ENCODE measurements at places on chromosomes 6 and 20.

DNA sequence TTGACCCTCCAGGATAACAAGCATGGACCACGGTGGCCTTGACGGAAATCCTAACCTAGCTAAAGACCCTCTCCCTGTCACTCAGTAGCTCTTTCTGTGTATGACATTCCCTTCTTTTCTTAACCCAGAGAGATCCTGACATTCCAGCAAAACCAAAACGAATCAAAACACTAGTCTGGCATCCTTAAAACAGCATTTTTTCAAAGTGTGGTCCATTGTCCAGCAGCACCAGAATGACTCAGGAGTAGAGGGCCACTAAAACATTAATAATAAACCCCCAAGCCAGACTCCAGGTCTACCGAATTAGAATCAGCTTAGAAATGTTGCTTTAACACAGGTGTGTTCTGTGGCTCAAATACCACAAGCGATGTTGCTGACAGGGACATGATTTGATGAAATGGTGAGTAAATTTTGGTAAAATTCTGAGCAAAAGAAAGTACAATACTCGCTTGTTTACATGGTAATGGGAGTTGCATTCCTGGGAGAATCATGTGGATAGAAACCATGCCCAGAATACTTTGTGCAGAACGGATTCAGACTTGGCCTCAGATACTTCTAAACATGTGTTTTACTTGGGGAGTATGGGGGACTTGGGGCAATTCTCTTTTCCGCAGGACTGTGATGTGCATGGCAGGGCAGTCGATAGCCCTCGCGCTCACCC lies 174.2 kb upstream of the KCNG1 start:
- DNase-seq, result no peak

DNA sequence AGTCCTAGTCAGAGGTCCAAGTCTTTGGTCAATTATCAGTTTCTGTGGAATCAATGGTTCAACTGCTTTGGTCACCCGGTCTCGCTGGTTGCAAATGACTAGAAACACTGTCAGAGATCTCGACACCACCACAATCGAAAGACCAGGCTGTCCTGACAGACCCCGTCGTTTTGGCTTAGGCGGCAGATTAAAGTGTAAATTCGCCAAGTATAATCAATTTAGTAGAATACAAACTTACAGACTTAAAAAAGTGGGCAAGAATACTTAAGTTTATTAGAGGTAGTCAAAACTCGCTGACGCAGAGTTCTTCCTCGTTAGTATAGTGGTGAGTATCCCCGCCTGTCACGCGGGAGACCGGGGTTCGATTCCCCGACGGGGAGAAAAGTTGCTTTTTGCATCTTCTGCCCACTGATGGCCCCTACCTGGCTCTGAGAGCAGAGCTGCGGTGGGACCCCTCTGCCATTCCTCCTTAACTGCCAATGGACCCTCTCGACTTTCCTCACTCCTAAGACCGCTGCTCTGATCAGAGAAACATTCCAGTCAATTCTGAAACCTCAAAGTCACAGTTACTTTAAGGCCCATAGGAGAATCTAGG lies 30.6 kb upstream of the ZNF184 start:
- DNase-seq, result peak; percentile 68

- no peak for DNase-seq
Observed at GRCh38 chr6:72813807-72814596, 192.1 kb downstream of the KCNQ5 start.

DNA sequence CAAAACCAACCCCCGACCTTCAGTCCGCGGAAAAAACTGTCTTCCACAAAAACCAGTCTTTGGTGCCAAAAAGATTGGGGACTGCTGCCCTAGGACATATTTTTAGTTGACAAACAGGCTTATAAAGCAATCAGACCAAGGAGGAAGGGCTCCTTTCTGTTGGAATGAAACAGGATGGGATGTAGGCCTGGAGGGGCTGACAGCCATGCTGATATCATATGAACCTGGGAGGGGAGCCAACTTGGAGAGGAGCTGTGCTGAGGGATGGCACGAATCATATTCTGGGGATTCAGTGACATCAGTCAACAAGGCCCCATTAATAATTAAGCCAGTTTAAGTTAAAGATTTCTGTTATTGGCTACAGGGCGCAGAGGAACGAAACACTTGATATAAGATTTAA lies 225.4 kb upstream of the TSHZ2 start:
- DNase-seq, result no peak

DNA sequence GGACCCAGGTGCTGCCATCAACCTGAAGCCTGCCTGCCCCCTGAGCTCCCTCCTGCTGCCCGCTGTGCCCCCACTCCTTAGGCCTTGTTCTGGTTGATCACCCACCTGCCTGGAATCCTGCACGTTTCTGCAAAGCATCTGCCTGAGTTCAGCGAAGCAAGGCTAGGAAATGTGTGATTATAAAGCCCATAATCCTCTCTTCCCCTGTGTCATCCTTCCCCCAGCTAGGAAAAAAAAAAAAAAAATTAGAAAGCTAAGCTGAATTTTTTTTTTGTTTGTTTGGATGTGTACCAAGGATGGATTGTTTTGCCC lies 93.2 kb downstream of the FOXA2 start:
- no peak for DNase-seq

- no peak for DNase-seq
Observed at GRCh38 chr6:7671581-7671980, 54.3 kb upstream of the BMP6 start.

DNA sequence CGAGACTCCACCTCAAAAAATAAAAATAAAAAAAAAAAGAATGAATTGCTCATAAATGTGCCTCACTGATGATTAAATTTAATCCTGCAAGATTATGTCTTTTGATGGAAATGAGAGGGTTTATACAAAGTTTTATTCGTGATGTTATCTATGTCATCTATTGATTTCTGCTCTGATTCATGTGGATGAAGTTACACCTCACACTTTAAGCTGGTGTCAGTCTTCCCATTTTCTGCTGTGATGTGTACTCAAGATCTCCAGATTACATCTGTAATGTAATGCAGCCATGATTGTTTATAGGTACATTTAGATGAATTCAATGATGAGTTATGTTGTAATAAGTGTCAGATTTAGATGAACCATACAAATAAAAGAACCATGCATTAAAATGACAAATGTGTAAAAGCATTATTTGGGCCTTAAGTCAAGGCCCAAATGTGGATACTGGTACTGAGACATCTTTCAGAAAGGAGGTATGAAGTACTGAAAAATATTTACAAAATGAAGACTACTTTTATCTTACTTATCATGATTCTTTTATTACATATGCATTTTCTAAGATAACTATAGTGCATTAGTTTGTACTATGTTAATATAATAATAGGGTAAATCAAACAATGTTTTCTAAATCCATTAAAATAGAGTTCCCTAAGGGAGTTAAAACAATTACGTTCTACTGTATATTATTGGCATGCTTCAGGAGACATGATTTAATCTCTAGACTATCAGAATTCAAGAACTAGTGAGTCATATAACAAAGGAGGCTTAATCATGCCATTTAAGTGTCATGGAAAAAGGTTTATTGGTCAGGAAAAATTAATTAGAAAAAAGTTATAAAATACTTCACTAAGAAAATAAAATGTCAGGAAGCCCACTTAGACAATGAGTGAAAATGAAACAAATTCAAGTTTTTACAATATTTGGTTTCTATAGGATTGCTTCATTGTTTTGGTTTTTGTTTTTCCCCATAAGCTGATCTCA lies 34.5 kb downstream of the HCRTR2 start:
- no peak for DNase-seq

- no peak for DNase-seq
Observed at GRCh38 chr6:154504102-154504501, 6.4 kb downstream of the CNKSR3 start.

DNA sequence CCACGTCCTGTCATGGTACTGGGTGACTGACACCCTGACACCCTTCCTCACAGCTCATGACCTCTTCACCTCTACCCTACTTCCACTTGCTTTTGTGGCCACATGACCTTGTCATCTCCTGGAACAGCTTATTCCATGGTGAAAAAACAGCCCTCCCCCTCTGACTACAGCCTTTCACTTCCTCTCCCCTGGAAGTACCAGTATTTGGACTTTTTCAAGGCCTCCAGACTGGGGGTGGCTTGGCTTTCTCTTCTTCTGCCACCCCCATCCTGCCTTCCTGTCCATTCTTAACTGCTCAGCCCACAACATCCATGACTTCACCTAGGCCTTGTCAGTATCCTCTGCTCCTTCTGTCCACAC lies 168.4 kb downstream of the CARMIL1 start:
- DNase-seq, result no peak

DNA sequence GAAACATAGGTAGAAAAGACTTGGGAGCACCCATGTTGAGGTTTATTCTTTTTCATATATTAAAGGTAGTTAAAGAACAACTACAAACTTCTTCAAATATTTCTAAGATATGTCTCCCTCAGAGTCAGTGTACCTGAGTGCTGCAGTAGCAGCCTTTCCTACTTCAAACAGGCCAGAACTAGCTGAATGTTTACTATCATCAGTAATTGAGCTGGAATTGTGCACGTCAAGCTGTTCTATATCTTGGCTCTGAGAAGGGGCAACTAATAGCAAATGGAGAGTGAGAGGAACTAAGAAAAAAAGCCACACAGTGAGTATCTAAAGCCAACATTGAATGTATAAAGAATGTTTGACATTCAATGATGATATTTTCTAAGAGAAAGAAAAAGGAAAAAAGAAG lies 21.7 kb downstream of the MTCL3 start:
- DNase-seq, result no peak

DNA sequence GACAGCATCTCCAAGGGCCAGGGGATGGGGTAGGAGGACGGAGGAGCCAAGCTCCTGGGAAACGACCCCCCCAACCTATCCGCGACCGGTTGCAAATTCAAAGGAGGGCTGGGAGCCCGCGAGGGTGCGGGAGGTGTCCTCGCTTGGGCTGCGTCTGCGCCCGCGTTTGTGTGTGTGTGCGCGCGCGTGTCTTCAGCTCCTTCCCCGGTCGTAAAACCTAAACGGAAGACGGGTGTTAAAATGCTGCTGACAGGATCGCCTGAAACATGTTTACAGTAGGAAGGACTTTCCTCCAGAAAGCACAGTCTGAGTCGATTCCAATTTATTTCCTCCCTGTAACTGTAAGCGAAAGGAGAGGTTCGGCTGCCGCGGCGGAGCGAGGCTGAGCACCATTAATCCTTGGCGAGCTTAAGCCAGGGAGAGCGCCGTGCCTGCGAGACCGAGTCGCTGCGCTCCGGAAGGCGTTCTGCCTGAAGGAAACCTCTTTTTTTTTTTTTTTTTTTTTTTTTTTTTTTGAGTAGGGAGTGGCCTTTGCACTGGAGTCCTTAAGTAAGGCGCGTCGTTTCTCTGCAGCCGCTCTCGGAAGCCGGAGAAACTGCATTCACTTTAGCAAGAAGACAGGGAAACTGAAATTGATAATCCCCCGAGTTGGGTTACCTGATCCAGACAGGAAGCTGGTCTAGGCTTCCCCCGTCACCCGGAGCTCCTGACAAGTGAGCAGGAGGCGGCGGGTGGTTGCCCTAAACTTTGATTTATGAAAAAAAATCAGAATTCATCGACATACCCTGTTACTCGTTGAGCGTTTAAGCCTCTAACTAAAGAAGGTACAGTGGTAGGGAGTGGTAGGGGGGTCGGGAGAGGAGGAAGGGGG lies 4.8 kb upstream of the SOX4 start:
- no peak for DNase-seq

GRCh38 chr6:154503658-154504057 lies 6.8 kb downstream of the CNKSR3 start:
- no peak for DNase-seq

DNA sequence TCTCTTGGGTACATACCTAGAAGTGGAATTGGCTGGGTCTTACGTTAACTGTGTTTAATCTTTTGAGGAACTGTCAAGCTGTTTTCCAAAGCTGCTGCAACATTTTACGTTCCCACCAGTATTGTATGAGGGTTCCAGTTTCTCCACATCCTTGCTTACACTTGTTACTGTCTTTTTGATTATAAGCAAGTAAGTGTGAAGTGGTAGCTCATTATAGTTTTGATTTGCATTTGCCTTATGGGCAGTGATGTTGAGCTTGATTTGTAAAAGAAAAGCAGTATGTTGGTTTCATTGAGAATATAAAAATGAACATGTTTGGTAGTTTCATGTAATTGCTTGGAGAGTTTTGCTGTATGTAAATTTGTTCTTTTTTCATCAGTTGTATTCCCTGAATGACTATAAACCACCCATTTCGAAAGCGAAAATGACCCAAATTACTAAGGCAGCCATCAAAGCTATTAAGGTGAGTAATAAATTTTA lies 40.4 kb downstream of the SCAF8 start:
- no peak for DNase-seq

GRCh38 chr6:80249897-80250296 lies 143.4 kb downstream of the BCKDHB start:
- no peak for DNase-seq

GRCh38 chr20:45850926-45851325 lies 6.3 kb downstream of the ACOT8 start:
- DNase-seq, result no peak

DNA sequence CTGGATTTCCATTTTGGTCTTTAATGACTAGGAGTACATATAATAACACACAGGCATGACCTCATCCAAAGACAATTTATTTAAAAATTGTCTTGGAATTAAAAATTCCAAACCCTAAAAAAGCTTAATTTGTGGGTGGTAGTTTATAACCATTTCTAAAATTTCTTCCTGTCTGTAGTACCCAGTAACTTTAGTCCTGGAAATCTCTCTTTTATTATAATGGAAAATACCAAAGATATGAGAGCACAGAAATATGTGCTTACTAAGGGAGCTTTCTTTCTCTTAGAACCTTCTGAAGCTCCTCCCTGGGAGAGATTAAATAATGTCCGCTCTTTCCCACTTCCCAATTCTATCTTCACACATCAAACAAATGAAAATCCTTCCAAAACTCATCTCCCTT lies 70.5 kb upstream of the PRL start:
- no peak for DNase-seq

GRCh38 chr6:5084781-5085647 lies at the start of gene PPP1R3G:
Gene PPP1R3G, plus strand, starts transcription at chr6:5085341. Its CDS starts 145 bp downstream, at chr6:5085486.
- no peak for DNase-seq

GRCh38 chr20:53718142-53719021 lies 124.7 kb upstream of the ZNF217 start:
- no peak for DNase-seq

GRCh38 chr20:45163083-45163803 lies 11.5 kb upstream of the PI3 start:
- no peak for DNase-seq

GRCh38 chr6:113920663-113921267 lies 50.2 kb downstream of the HDAC2 start:
- DNase-seq, result no peak

- DNase-seq, result no peak
Observed at GRCh38 chr6:33673851-33674250, 37.6 kb downstream of the UQCC2 start.

- no peak for DNase-seq
Observed at GRCh38 chr6:16503970-16504415, 257.3 kb downstream of the ATXN1 start.
